Suppressor macrophage (primary cell): ENCODE measurements at places on chromosomes 6 and 20.

DNA sequence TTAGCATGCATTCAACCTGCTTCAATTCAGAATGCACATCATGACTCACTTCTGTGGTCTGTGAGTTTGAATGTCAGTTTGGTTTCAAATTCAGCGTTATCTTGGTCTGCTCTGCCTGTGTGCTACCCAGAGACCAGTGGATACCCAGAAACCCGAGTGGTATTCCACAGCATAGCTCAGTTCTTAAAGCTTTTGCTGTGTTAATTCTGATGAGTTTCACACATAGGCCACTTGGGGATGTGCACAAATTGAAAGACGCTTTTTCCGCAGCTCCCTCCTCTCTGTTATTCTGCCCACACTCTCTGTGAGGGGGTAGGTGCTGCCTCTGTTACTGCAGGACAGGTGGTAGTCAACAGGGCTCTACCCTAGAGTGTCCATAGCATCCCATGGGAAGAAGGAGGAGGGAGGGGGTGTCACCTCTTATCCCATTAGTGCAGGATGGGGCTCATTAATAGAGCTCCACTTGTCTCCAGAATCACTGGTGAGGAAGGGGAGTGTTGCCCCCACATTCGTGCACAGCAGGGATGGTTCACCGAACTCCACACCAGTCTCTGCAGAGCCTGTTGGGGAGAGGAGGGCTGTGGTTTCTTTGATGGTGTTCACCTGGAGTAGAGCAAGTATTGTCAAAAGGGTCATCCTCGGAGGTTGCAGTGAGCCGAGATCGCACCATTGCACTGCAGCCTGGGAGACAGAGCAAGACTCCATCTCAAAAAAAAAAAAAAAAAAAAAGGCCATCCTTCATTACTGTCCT, 29.2 kb upstream of the SDCBP2 start:
- DNase-seq, result no peak

DNA sequence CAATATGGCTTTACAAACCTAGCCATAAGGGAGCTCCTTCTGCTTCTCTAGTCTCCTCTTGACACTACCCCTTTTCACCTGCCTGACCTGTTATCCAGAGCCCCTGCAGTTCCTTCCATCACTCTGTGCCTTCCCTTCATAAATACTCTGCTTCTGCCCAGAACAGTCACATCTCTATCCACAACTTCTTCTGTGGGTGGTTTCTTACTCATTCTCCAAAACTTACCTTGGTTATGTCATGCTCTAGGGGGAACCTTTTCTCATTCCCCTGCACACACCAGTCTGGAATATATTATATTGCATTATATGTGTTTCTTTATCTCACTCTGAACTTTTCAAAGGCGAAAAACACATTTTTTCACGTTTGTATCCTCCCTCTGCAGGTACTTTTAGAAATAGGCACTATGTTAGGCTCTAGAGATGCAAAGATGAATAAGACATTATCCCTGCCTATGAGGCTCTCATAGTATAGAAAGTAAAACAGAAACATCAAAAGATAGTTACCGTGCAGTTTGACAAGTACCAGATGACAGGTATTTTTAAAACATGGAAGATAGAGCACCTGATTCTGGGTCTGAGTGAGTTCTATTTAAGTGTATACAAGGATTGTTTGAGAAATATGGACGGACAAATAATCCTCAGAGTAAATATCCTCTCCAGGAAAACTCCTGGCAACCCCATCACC, 51.5 kb downstream of the AIG1 start:
- DNase-seq, result no peak

DNA sequence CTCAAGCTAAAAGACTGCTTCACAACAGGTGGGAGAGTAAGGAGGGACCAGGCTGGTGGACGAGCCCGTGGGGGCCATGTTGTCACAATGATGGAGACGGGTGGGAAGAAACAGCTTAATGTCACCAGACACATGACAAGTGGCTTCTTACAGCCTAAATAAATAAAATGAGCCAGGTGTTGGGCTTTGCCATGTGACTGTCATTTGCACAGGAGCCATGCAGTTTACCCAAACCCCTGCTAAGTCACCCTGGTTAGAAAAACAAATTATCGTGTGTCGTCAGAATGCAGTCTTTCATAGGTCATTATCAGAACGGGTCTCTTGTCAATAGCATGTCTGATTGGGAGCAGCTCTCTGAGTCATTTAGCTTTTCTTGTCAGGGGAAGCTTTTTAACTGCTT, 18.5 kb downstream of the BTBD3 start:
- DNase-seq, result no peak

- peak; percentile 89 for DNase-seq
These were observed 76.0 kb upstream of the TBC1D7 start for GRCh38 chr6:13404228-13404891.

DNA sequence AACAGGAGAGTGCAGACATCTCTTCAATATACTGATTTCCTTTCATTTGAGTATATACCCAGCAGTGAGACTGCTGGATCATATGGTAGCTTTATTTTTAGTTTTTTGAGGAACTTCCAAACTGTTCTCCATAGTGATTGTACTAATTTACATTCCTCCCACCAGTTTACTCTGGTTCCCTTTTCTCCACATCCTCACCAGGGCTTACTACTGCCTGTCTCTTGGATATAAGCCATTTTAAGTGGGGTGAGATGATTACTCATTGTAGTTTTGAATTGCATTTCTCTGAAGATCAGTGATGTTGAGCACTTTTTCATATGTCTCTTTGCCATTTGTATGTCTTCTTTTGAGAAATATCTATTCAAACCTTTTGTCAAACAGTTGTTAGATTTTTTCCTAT, 64.9 kb upstream of the HMGCLL1 start:
- peak; percentile 77 for DNase-seq

DNA sequence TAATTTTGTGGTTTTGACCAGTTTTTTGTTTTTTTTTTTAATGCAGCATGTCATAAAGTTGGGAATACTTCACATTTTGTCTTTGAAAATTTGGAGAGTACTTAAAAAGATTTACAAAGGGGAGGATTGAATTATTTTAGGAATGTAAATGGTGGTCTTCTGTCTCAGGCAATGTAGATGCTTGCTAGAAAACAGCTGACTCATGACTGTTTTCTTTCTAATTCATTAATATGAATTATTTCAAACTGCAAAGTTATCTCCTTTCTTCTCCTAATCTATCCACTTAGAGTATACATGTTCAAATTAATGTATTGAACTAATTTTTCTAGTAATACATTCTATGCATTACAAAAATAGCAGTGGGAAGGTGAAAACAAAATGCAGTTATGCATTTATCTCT, 24.9 kb downstream of the HCRTR2 start:
- no peak for DNase-seq

DNA sequence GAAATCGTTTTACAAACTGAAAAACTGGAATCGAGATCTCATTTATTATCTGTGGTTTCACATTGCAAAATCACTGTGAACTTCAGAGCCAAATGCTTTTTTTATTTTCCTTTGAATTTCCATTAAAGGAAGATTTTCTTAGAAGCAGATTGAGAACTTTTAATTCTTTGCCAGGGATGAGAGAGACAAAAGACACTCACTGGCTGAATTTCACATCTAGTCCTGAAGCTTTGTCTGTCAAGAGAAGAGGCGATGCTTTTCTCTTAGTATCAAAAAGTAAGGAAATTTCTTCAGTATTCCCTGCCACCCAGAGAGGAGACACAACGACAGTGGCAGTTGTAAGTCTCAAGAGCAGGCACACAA, 141.8 kb downstream of the TMEM200A start:
- no peak for DNase-seq

GRCh38 chr6:169982461-169983386, 231.3 kb downstream of the ERMARD start:
- no peak for DNase-seq

GRCh38 chr6:34990971-34991560, 102.0 kb downstream of the ANKS1A start:
- DNase-seq, result no peak

DNA sequence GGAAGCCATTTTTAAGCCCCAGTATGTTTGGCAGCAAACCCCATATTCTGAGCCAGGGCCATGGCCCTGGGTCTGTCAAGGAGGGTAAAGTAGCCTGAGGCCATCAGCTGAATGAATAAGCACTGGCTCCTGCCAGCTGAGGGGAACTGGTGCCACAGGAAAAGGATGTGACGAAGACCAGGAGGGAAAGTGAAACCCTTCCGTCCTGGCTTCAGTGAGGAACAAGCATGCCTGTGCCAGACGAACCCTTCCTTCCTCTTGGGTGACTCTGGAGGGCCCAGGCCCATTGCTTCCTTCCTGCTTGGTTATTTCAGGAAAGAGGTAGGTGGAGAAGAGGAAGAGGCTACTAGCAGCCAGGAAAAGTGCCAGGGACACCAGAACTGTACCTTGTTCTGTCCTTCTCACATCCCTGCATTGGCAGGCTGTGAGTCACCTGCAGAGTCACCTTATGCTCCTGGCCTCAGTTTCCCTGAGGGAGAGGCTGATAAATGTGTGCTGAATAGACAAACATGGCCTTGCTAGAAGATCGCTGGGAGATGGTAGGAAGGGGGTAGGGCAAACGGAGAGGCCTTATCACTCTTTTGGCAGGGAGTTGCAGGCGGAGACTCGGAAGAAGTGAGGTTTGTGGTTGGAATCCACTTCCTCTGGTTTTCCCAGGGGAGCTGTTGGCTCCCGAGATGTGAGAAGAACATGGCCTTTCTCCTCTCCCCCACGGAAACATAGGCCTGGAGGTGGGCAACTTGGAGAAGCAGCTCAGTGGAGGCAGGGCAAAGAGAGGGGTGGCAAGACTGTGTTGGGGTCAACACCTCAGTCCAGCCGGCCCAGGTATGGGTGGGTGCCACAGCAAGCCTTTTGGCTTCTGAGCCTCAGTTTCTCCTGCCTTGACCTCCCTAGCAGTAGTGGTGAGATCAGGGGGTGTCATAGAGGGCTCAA, 37.4 kb downstream of the COX4I2 start:
- DNase-seq, result peak; percentile 94

GRCh38 chr20:18252597-18253451, 35.5 kb upstream of the ZNF133 start:
- no peak for DNase-seq

- peak; percentile 73 for DNase-seq
These were observed 8.7 kb upstream of the HLA-E start for GRCh38 chr6:30480536-30481156.

- peak; percentile 57 for DNase-seq
These were observed 25.3 kb downstream of the NRN1 start for GRCh38 chr6:5981126-5982026.

DNA sequence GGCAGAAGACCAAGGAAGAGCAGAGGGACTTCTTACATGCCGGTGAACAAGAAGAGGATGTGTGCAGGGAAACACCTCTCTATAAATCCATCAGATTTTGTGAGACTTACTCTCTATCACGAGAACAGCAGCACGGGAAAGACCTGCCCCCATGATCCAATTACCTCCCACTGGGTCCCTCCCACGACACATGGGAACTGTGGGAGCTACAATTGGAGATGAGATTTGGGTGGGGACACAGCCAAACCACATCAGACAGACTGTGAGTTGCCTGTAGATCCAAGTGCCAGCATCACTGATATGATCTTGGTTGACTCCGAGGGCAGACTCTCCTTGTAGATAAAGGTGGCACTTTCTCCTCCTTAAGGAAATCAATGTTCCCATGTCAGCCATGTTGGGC, 414.8 kb upstream of the JARID2 start:
- DNase-seq, result no peak

DNA sequence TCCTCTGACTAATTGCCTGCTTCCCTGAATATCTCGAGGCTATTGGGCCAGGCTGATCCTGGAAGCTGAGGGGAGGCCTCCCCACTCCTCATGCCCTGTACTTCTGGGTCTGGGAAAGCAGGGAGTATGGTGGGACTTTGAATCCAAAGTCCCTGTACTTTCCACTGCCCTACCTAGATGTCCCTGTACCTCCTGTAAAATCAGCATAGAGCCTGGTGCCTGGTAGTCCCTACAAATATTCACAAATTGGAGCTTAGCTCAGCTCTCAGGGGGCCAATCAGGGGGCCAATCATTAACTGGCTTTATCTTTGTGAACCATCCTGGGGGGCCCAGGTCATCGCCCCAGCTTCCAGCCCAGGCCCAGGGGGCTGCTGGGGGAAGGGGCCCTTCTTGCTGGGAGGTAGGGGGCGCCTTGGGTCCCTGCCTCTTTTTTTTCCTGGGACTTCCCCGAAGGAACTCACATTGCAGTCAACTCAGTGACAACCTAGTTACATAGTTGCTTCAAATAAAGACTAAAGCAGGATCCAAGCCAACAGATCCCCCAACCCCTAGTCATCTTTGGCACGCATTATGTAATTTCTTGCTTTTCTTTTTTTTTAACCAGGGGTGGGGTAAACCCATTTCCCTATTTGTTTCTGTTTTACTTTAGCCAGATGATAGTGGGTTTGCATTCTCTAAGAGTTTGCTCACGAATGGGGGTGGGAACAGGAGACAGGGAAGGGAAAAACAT, 6.9 kb upstream of the VEGFA start:
- DNase-seq, result peak; percentile 50

GRCh38 chr6:41518118-41518517, 28.1 kb upstream of the FOXP4 start:
- DNase-seq, result no peak

DNA sequence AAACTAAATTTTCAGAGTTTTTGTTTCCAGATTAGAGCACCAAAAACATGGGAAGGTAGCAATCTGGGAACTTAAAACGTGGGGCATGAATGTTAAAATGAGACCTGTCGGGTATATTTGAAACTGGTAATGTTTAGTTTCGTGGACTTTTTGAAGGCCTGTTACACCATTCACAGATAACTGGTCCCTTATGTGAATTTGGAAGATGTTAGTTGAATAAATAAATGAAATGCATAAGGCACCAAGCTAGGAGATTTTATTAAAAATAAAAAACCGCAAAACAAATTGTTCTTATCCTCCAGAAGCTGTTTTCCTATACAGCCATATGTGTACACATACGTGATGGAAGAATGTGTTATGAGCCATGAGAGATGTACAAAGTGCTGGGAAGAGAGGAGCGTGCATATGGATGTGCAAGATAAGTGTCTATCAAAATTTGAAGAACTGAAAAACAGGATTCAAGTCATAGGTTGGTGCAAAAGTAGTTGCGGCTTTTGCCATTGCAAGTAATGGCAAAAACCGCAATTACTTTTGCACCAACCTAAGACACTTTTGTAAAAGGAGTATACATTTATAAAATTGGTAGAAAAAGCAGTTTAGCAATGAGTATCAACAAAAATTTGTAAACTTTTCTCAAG, 700 bp upstream of the MCUR1 start:
- peak; percentile 27 for DNase-seq

DNA sequence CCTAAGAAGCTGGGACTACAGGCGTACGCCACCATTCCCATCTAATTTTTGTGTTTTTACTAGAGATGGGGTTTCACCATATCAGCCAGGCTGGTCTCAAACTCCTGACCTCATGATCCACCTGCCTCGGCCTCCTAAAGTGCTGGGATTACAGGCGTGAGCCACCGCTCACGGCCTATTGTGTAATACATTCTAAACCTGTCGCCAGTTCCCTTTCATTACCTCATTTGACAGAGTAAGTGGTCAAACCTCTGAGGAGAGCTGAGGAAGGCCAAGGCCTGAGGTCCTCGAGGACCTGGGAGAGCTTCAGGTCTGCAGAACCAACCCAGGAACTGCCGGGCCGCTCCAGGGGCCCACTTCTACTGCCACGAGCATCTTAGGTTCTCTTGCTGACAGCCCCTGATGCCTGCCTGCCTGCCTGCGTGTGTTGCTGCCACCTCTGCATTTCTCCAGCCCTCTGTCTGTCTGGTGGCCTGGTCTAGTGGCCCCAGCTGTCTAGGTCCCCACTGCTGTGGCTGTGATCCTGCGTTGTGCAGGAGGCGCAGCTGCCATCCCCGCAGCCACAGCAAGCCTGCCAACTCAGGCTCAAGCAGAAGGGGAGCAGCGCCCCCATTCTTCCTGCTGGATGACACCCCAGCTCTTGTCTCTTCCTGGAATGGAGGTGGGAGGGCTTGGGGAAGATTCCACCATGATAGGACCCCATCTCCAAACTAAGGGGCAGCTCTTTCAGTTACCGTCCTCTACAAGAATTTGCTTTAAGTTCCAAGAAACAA, 45.3 kb downstream of the PRR18 start:
- DNase-seq, result no peak
